Naive thymus-derived CD8-positive, alpha-beta T cell (primary cell): ENCODE measurements at places on chromosomes 2 and 18.

GRCh38 chr18:11320986-11321385 is 171.6 kb upstream of the PIEZO2 start:
- no peak for DNase-seq

DNA sequence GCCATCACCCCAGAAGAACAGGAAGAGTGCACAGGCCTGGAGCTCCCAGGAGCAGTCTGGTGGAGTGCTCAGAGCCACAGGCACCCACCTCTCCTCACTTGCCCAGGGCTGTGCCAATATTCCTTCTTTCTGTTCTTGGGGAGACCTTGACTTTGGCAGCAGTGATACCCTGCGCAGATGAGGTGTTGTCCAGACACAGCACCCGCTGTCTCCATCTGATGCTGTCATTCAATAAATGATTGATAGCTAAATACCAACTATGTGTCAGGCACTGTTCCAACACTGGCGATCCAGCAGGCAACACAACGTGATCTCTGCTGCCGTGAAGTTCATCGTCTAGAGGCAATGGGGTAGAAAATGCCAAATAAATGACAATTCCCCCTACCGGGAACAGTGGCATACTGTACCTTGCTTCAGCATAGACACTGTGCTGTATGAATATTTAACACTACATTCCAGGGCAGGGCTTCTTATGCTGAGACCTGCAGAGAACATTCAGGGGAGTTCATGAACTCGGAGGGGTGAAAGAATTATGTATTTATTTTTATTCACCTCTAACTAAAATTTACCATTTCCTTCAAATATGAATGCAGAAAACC is 320.5 kb upstream of the NCKAP5 start:
- DNase-seq = no peak

- DNase-seq = no peak
Observed at GRCh38 chr2:223282221-223282620, 230.2 kb downstream of the KCNE4 start.

DNA sequence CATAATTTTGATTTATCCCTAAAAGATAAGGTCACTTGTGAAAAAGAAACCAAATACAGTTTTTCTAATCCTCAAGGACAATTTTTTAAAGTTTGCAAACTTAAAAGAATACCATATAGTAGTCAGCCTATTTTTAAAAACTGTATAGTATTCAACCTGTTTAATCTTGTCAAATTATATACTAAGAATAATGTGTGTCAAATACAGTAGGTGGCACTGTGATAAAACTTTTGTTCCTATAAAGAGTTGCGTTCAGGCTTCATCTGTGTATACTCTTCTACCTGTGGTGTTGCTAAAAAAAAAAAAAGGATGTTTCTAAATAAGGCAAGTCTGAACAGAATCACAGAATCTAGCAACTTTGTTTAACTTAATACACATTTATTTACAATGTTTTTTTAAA is 68.6 kb downstream of the CCDC138 start:
- DNase-seq = no peak

GRCh38 chr2:176457481-176457880 is 188.2 kb downstream of the MTX2 start:
- DNase-seq = no peak

- DNase-seq = no peak
Observed at GRCh38 chr2:96883306-96883705, 13.4 kb upstream of the SEMA4C start.

DNA sequence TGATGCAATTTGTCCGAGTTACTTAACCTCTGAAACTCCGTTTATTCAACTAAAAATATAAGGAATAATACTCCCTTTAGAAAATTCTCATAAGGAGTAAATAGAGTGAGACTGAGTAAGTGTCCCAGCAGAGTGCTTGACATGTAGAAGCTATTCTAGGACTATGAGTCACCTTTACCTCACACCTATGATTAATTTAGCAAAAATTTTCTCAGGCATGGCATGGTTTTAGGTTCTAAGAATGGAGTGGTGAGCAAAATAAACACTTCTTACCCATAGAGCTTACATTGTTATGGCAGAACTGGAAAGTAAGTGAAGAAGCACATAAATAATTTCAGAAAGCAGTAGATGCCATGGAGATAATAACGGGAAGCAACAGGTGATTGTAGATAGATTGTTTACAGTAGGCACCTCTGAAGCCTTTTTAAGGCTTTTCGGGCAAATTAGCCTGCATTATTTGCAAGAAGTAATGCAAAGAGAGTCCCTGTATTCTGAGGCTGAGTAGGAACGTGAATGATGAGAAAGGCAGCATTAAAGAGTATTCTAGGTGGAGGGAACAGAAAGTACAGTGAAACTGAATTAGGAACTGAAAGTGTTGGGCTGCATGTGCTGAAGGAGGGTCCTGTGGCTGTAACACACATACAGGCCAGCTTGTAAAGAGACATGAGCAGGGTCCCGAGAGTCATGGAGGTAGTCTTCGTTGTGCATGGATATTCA is 209.2 kb downstream of the ZNF407 start:
- no peak for DNase-seq

- DNase-seq = no peak
Observed at GRCh38 chr2:8860239-8860638, 22.8 kb upstream of the KIDINS220 start.

- DNase-seq = peak; percentile 72
Observed at GRCh38 chr2:70132244-70133126, 45.2 kb downstream of the PCBP1 start.

- no peak for DNase-seq
Observed at GRCh38 chr2:96393989-96394761, 58.6 kb downstream of the NCAPH start.

GRCh38 chr2:152488075-152488474 is 153.1 kb downstream of the FMNL2 start:
- no peak for DNase-seq

DNA sequence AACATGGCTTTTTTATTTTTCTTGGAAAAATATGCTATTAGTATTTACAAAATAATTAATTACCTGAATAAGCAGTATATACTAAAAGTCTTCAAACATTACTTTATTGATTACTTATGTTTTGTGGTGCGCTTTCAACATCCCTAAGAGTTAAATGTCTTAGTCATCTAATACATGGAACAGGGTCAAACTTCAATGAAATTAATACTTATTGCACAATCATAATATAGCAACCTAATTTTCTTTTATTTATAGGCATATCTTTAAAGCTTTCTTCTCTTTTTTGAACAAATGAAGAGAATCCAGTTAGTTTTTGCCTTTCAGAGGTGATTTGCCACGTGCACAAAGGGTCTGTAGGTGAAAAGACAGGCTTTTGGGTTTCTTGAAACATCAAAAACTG is 6.0 kb downstream of the LRATD1 start:
- DNase-seq = no peak

GRCh38 chr2:233852056-233852455 is 2.3 kb downstream of the HJURP start:
- no peak for DNase-seq
